ENCODE measurements at places on chromosomes 13 and 19.

DNA sequence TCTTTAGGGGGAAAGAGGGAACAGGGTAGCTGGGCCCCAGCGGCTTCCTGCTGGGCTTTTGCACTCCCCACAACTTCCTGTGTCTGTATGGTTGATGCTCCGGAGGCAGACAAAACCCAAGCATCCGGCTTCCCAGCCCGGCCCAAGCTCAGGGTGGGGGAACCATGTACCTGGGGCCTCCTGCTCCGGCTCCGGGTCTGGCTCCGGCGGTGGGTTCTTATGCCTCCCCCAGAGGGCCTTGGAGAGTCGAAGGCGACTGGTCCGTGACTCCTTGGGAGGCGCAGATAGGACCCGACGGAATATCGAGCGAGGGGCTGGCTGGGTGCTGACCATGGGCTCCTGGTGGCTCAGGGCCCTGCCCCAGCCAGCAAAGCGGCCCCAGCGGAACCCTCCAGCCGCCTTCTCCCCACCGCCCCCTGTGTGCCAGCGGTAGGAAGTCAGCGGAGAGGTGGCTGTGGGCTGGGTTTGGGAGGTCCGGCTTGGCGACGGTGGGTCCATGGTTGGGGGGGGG lies 428 bp downstream of the RASAL3 start:
- DNase-seq = peak; percentile 39

- no peak for DNase-seq
Measured at GRCh38 chr13:22793598-22794134, 387.1 kb upstream of the SGCG start.

- DNase-seq = no peak
Measured at GRCh38 chr13:107585469-107586180, 629.7 kb downstream of the LIG4 start.

- DNase-seq = no peak
Measured at GRCh38 chr13:105965910-105966309, 569.6 kb downstream of the EFNB2 start.

DNA sequence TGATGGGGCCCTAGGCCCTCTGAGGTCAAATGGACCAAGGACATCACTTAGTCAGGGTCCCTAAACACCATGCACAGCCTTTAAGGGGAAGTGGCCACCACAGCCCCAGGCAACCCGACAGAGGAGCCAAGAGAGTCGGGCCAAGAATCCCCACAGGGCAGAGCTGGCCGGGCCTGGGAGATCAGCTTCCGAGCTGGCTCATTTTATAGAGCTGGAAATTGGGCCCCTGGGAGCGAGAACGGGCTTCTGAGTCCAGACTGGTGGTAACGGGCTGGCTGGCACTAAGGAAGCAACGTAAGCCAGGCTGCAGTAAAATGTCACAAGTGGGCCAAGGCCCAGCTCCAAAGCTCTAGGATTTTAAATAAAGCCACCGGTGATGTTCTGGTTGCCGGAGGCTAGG lies 51.1 kb downstream of the HSPH1 start:
- DNase-seq = no peak
